ENCODE measurements at places on chromosomes 5 and 9. TPM values are rescaled to one million over a fixed set of nuclear protein-coding genes. Genes with fewer than 3 reads are reported as not detected.

The IFNA2 gene
- not detected for polyA plus RNA-seq

The OR1Q1 gene
- not detected for polyA plus RNA-seq

The ATP10B gene
- 35.6 TPM for polyA plus RNA-seq

The SPATA31A3 gene
- polyA plus RNA-seq, result not detected

The ALDOB gene
- 1,562 TPM for polyA plus RNA-seq

The NAIF1 gene
- 7.9 TPM for polyA plus RNA-seq

The IRX4 gene
- polyA plus RNA-seq, result not detected

The CBY3 gene
- 1.2 TPM for polyA plus RNA-seq

The CNOT6 gene
- polyA plus RNA-seq, result 31.8 TPM

The GDF9 gene
- 0.51 TPM for polyA plus RNA-seq
